HTR-8/SVneo (cell line): ENCODE measurements at places on chromosomes 6 and 20.
A peak's percentile ranks its signal among the peaks of the same experiment; 100 is the strongest.

GRCh38 chr6:16512544-16513290 lies 248.5 kb downstream of the ATXN1 start:
- no peak for DNase-seq

- no peak for DNase-seq
Measured at GRCh38 chr6:47854971-47855370, 73.1 kb downstream of the OPN5 start.

- DNase-seq, result no peak
Measured at GRCh38 chr6:21500314-21501020, 93.1 kb upstream of the SOX4 start.

DNA sequence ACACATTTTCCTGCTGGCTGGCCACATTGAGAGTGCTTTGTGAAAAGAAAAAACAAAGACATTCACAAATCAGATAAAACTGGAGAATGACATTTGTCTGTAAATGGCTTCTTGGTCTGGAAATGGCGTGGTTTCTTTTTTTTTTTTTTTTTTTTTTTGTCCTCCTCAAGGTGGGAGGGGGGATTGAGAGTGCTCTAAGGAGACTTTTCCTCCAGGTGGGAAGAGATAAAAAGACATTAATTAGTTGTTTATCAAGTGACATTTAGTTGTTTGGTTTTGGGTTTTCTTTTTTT lies 40.4 kb downstream of the GNAS start:
- no peak for DNase-seq

- no peak for DNase-seq
Measured at GRCh38 chr6:143937668-143937970, 70.4 kb downstream of the PLAGL1 start.

DNA sequence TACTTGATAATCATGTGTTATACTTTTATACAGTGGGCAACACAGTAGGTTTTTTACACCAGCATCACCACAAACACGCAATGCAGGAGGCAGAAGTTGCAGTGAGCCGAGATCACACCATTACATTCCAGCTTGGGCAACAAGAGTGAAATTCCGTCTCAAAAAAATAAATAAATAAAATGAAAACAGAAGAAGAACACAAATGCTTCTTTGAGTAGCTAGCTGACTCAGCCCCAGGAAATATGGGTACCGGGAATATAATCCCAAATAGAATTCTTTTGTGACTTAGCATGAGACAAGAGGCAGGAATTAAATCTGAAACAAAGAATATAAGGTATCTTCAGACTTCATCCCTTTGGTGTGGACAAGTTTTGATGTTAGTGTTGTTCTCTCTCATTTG lies 164.2 kb upstream of the ATXN1 start:
- no peak for DNase-seq

DNA sequence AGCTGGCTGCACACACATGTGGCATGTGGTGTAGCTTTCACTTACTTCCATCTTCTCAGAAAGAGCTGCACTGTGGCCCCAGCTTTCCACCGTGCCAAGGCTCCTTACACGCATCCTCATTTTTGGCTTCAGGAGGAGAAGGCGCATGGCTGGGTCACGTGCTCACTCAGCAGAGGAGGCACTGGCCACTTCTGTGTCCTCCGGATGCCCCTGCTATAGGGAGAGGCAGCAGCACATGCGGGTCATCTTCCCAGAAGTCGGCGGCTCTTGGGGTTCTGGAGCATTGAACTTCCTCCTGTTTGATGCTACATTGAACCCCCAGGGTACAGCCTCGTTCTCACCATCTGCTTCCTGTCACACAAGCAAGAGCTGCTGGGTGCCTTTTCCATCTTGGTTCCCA lies 111.3 kb downstream of the FAM120B start:
- DNase-seq, result no peak

DNA sequence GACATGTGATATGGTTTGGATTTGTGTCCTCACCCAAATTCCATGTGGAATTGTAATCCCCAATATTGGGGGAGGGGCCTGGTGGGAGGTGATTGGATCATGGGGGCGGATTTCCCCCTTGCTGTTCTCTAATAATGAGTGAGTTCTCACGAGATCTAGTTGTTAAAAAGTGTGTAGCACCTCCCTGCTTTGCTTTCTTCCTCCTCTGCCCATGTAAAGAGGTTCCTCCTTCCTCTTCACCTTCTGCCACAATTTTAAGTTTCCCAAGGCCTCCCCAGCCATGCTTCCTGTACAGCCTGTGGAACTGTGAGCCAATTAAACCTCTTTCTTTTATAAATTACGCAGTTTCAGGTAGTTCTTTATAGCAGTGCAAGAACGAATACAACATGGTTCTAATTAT lies 2.1 kb upstream of the ZNF451 start:
- no peak for DNase-seq

DNA sequence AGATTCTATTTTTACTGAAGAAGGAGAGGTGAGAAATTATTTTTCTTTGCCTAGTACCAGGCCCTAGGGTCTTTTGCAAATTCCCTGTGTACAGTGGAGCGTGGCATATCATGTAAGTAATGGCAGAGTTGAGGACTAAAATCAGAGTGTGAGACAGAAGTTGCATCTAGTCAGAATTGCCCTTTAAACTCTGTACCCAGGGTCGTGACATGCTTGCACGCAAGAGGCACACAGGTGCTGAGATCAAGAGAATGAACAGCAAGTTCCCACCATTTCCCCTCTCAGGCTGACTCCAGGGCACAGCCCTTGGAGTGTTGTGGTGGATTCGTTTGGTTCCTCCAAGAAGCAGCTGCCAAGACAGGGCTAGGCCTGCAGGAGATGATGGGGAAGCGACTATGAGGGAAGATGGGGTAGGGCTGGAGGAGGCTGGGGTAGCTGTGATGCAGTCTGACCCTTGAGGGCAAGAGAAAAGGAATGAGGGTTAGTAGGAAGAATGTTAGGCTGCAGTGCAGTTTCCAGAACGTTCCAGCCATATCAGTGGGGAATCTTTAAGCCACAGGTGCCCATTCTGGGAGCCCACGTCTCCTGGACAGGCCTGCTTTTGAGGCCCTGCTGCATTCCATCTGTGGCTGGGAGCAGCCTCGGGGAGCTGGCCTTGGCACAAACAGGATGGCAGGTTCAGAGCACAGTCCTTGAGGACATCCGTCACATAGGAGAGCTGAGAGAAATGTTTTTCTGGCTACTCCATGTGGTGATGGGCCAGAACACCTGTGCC lies 6.9 kb downstream of the NELFCD start:
- no peak for DNase-seq

DNA sequence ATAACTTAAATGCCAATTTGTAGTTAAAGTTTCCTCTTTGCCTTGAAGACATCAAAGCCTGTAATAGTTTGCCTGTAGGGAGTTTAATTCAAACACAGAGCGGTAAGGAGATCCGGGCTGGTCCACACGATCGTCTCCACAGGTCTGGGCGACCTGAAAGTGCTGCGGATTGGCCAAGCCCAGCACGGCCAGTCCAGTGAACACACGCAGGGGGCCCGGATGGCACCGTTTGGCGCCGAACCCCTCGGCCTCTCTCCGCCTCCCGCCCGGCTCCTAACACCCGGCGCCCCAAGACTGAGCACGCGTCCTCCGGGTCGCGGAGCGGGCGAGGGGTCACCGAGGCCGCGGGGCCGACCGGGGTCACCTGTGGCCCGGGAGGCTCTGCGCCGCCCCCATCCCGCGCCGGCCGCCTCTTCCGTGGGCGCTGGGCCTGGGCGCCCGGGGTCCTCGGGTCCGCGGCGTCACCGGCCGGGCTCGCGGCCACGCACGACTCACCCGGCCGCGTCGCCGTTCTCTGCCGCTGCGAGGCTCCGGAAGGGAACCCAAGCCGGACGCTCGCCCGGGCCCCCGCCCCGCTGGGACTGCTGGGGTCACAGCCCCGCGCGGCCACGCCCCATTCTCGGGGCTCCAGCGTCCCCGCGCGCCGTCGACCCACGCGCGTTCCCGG lies 481 bp downstream of the SERPINB6 start:
- peak; percentile 60 for DNase-seq

- no peak for DNase-seq
Measured at GRCh38 chr20:63124782-63125580, 91.0 kb downstream of the YTHDF1 start.

- no peak for DNase-seq
Measured at GRCh38 chr6:14656649-14657048, 539.1 kb downstream of the CD83 start.

DNA sequence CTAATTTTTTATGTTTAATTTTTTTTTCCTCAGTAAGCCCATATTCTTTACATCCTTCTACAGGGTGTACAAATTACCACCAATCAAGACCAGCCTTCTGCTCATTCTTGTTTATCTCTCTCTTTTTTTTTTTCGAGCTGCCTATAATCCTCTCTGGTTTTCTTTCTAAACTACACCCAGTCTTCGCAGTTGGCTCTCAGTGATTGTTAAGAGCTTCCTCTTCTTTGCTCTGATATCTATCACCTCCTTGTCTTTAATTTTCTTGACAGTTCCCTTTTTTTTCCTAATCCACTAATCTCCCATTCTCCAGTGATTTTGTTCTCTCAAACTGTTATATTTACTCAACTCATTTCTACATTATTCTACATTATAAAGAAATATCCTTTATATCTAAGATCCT lies 38.5 kb upstream of the PTPRK start:
- no peak for DNase-seq

- no peak for DNase-seq
Measured at GRCh38 chr6:28772480-28773381, 151.1 kb downstream of the TRIM27 start.

GRCh38 chr6:51887859-51888258 lies 199.6 kb downstream of the PKHD1 start:
- DNase-seq, result no peak

DNA sequence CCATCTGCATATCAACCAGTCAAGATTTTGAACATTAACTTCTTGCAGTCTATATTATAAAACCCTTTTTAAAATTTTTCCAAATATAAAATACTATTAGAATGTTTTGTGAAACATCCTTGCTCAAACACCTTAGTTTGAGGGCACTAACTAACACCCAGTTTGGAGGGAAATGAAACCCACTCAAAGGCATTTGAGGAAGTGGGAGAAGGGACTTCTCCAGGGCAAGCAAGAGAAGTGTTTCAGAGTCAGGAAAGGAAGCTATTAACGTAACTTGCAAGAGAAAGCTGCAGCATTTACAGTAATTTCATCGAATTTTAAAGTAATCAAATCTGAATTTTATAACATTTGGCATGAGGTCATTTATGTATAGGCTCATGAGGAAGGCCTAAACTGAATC lies 21.3 kb downstream of the MTFR2 start:
- no peak for DNase-seq

GRCh38 chr20:39016506-39016905 lies 54.4 kb downstream of the DHX35 start:
- no peak for DNase-seq

- peak; percentile 77 for DNase-seq
Measured at GRCh38 chr6:43506667-43507471, 3.3 kb downstream of the LRRC73 start.

DNA sequence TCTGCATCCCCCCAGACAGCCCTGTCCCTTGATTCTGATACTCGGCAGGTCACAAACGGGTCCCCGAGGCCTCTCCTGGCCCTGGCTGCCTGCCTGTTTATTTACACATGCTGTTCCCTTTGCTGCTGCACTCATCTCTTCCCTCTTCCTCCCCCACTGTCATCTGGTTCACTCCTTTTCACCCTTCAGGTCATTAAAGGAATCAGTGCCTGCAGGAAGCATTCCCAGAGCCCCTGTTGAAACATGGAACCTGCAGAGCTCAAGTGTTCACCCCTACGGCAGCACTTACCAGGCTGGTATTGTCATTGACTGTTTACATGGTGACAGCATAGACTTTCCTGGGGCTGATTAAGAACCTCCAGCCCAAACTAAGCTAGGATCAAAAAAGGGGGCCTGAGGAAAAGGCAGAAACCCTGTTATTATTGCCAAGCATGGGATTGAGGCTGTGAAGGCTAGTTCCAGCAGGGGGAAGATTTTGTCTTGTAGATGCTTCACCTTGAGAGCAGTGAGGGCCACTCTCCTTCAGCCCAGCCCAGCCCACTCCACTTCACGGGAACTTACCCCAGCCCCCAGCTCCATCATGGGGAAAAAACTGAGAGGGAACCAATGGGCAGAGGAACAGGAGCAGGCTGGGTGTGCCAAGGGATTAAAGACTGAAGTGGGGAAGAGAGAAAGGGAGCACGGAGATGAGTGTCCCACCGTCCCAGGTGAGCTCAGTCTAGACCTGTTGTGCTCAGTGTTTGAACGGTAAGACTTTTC lies 73.2 kb downstream of the JPH2 start:
- DNase-seq, result no peak

DNA sequence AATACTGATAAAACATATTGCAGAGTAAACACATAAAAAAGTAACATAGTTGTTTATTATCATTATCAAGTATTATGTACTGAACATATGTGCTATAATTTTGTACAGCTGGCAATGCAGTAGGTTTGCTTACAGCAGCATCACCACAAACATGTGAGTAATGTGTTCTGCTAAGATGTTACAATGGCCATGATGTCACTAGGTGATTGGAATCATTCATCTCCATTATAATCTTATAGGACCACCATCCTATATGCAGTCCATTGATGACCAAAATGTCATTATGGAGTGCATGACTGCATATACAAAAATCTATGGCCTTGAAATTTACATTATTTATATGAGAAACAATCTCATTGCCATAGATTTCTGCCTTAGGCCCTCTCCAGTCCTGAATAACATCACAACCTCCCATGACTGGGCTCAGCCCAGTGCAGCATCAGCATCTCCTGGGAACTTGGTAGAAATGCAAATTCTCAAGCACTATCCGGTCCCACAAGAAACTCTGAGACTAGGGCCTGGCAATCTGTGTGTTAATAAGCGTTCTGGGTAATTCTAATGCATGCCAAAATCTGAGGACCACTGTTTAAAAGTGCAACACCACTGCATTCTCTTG lies 352.0 kb upstream of the MARCKS start:
- no peak for DNase-seq

- no peak for DNase-seq
Measured at GRCh38 chr20:8404912-8405635, 273.0 kb downstream of the PLCB1 start.

DNA sequence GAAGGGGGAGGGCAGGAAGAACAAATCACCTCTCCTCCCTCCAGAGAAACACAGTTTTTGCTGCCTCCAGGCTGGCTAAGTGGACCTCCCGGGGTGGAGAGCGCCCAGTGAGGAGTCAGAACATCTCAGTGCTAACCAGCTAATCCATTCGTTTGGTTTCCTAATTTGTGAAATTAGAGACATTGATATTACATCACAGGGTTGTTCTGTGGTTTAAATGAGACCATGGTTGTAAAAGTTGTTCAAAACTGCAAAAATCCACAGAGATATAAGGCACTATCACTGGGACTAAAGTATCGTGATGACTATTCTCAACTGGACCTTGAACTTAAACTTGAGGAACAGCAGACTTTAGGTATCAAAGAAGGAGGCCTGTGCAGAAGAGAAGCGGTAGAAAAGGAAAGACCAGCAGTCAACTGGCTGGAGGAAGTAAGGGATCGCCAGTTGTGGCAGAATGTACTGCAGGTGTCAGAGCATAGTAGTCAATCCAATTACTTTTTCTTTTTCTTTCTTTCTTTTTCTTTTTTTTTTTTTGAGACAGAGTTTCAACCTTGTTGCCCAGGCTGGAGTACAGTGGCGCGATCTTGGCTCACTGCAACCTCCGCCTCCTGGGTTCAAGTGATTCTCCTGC lies 33.9 kb downstream of the RIPOR2 start:
- no peak for DNase-seq

GRCh38 chr6:100620085-100620840 lies 155.5 kb upstream of the SIM1 start:
- DNase-seq, result no peak
